ENCODE measurements at places on chromosomes 7 and 10.

DNA sequence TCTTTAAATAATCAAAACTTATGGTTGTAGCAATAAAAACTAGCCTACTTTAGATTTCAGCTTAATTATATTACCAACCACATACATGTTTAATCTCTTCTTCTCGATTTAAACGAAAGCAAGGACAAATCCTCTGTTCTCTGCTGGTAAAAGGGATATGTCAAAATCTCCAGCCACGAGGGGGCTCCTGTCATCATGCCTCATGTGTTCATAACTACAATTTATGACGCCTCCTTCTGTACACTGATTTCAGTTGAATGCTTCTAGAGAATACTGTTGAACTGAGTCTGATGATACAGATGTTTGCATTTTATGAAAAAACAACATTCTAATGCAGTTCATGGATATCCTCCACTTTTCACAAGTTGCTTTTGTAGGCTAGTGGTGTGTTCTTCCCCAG is 220.0 kb upstream of the DPP6 start:
- H3K27me3 ChIP-seq = no peaks in the 10 kb centered on the region
- no peak overlapping the region for H3K4me3 ChIP-seq
- H3K36me3 ChIP-seq = no peaks in the 10 kb centered on the region
- no peak overlapping the region for H3K27ac ChIP-seq
- no peak for DNase-seq

DNA sequence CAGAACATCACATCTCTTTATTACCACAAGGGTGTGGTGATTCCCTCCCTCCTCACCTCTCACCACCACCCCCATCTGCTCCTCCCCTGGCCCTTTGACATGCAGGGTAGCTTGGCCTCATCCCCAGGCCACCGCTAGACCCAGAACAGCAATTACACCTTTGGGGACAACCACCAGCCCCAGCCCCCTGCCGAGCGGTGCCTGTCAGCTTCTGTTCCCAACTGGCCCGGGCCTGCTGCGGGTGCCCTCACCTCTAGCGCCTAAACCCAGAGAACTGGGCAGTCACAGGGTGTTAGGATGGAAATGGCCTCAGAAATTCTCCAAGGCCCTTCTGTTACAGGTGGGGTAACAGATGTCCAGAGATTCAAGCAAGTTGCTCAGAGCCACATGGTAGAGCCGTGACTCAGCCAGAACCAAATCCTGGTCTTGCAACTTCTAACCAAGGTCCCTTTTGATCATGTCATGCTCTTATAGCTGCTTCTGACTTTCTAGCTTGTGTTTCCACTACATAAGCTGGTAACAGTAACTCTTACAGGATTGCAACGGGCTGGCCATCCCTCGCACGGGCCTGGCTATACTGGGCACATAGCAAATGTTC is 78.0 kb downstream of the PRKAG2 start:
- no peak overlapping the region for H3K27ac ChIP-seq
- no peaks in the 10 kb centered on the region for H3K27me3 ChIP-seq
- DNase-seq = no peak
- peaks cover 3% of the 10 kb centered on the region for H3K4me1 ChIP-seq

DNA sequence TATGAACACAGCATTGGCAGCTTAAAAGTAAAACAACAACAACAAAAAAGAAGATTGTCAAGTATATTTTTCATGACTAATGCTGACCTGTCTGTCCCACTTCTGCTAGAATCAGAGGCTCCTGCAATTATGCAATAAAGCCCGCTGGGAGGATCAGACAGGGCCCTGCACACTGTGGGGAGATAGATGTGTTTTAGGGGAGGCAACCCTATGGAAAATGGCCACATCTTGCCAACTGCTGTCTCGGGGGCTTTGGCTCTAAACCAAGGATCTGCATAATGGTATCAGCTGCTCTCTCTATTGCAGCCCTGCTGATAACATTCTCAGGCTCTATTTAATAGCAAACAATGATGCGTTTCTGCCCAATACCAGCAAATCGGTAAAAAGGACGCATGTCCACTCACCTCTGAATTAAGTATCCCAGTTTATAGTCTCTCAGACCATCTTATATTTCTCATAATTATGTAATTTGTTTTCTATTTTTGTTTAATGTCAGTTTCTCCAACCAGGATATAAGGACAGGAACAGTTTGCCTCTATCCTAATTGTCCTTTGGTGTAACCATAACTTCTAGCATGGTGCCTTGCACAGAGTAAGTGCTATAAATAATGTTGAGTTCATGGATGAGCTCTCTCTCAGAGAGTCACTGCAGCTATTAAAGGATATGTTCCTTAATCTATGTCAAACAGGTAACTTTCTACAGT is 15.3 kb upstream of the PRKAR2B start:
- H3K36me3 ChIP-seq = no peaks in the 10 kb centered on the region
- H3K27me3 ChIP-seq = no peaks in the 10 kb centered on the region
- H3K27ac ChIP-seq = no peak overlapping the region
- DNase-seq = no peak
- H3K4me3 ChIP-seq = no peak overlapping the region

GRCh38 chr10:124106241-124106879 is 13.0 kb upstream of the CHST15 start:
- H3K4me3 ChIP-seq = no peak overlapping the region
- H3K27ac ChIP-seq = no peak overlapping the region
- H3K4me1 ChIP-seq = no peaks in the 10 kb centered on the region
- no peak for DNase-seq

DNA sequence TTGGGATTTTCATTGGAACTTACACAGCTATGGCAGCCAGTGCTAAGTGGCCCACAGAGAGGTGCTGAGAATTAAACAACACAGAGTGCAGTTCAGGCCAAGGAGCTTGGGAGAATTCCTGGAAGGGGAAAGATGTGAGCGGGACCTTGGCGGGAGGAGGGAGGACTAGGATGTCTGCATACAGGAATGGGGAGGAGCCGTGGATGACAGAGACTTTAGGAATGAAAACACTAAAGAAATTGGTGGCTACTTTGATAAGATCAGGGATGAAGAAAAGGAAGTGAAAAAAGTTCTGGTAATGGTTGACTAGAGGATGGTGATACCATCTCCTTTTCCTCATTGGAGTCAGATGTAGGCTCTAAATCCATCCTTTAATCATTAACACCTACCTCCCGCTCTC is 234.2 kb upstream of the FZD8 start:
- H3K4me3 ChIP-seq = no peak overlapping the region
- no peak for DNase-seq
- H3K4me1 ChIP-seq = peaks cover 3% of the 10 kb centered on the region
- no peaks in the 10 kb centered on the region for H3K27me3 ChIP-seq
- no peaks in the 10 kb centered on the region for H3K36me3 ChIP-seq

GRCh38 chr10:97499561-97500296 is 1.0 kb downstream of the UBTD1 start:
- H3K27me3 ChIP-seq = peaks cover 47% of the 10 kb centered on the region
- peak overlapping the region; percentile 21 for H3K27ac ChIP-seq
- H3K4me3 ChIP-seq = peak overlapping the region; percentile 94
- H3K36me3 ChIP-seq = no peaks in the 10 kb centered on the region
- DNase-seq = no peak

DNA sequence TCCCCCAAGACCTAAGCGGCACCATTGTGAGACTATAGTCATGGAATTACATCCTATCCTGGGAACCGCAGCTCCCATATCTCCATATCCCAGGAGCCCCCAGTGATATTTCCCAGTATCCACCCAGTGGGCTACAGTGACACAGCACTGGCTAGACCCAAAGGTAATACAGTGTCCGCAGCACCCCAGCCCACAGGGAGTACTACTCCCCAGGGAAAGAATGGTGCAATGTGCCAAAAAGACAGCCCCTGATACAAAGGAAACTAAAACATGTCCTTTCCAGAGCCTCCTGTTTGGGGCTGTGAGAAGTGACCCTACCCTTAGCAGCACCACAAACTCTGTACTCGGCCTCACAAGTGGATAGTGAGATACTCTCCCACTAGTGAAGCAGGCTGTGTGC is 4.5 kb upstream of the IFIT2 start:
- DNase-seq = no peak
- no peaks in the 10 kb centered on the region for H3K27me3 ChIP-seq
- H3K4me3 ChIP-seq = no peak overlapping the region
- peaks cover 8% of the 10 kb centered on the region for H3K4me1 ChIP-seq
- no peaks in the 10 kb centered on the region for H3K36me3 ChIP-seq
- H3K27ac ChIP-seq = no peak overlapping the region

- no peak overlapping the region for H3K27ac ChIP-seq
- no peak for DNase-seq
- no peaks in the 10 kb centered on the region for H3K27me3 ChIP-seq
- H3K4me1 ChIP-seq = no peaks in the 10 kb centered on the region
These were observed 31.0 kb upstream of the GPR26 start for GRCh38 chr10:123635131-123635530.

- no peaks in the 10 kb centered on the region for H3K36me3 ChIP-seq
- H3K27ac ChIP-seq = no peak overlapping the region
- H3K27me3 ChIP-seq = peaks cover 13% of the 10 kb centered on the region
- peaks cover 16% of the 10 kb centered on the region for H3K4me1 ChIP-seq
- no peak overlapping the region for H3K4me3 ChIP-seq
These were observed 13.1 kb downstream of the STX1A start for GRCh38 chr7:73706126-73707044.

DNA sequence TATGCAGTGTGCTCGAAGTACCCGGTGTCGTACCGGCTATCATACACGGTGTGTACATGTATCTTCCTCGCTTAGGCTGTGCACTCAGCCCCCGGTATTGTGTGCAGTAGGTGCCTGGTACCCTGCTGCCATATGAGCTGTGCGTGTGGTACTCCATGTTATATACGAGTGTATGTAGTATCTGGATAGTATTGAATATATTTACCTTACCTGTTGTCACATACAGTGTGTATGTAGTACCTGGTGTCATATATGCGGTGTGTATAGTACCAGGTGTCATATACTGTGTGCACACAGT is 1.2 kb downstream of the ZMYND11 start:
- peak overlapping the region; percentile 61 for H3K27ac ChIP-seq
- no peak for DNase-seq
- H3K4me3 ChIP-seq = peak overlapping the region; percentile 68
- no peaks in the 10 kb centered on the region for H3K36me3 ChIP-seq
- H3K27me3 ChIP-seq = peaks cover 22% of the 10 kb centered on the region

DNA sequence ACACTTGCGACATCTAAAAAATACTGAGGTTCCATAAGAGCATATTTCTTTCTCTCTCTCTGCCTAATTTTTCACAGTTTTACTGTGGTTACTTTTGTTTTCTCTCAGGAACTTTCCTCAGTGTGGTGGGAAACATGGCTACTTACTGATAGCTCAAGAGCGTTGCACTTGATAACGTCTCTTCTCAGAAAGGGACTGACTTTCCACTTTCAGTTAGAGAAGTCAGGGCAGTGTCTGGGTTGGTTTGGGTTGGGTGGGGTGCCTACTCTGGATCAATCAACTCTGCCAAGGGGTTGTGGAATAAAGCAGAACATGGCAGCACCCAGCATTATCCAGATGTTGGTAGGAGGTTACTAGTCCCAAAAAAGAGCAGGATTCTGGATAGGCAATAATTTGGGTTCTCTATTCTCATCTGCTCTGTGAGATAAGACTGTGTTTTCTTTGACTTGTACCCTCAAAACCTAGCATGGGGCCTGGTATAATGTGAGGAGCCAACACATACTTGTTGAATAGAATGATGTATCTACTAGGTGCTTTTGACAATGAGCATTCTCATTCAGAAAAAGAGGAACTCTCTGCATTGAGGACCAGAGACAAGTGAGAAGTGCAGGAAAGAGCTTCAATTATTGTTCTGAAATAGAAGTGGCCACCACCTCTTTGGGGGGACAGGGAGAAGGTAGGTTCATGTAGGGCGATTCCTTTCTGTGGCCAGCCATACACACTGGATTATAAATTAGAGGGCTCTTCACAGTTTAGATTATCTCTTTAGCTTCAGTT is 315.7 kb downstream of the REEP3 start:
- DNase-seq = no peak
- no peaks in the 10 kb centered on the region for H3K27me3 ChIP-seq
- H3K4me1 ChIP-seq = no peaks in the 10 kb centered on the region
- H3K36me3 ChIP-seq = no peaks in the 10 kb centered on the region
- no peak overlapping the region for H3K4me3 ChIP-seq

GRCh38 chr10:79023240-79024162 is 45.3 kb upstream of the ZMIZ1 start:
- H3K27me3 ChIP-seq = no peaks in the 10 kb centered on the region
- no peak for DNase-seq
- peaks cover 35% of the 10 kb centered on the region for H3K4me1 ChIP-seq
- H3K36me3 ChIP-seq = no peaks in the 10 kb centered on the region

GRCh38 chr7:25310896-25311295 is 82.6 kb upstream of the NPVF start:
- H3K4me3 ChIP-seq = no peak overlapping the region
- H3K27me3 ChIP-seq = no peaks in the 10 kb centered on the region
- no peak overlapping the region for H3K27ac ChIP-seq
- H3K4me1 ChIP-seq = no peaks in the 10 kb centered on the region
- no peaks in the 10 kb centered on the region for H3K36me3 ChIP-seq
- DNase-seq = no peak

DNA sequence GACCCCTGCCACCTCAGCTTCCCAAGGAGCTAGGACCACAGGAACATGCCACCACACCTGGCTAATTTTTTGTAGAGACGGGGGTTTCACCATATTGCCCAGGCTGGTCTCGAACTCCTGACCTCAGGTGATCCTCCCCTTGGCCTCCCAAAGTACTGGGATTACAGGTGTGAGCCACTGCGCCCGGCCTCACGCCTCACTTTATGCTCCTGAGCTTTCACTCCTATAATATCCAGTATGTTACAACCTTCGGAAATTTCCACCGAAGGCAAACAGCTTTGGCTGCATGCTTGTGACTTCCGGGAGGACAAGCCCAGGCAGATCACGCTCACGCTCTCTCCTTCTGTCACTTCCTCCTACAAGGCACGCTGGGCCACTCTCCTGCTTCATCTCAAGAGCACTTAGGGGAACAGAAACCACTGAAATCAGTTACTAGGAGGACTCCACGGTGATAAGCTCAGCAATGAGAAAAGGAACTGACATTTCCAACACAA is 4.4 kb upstream of the MAD1L1 start:
- H3K4me1 ChIP-seq = peaks cover 16% of the 10 kb centered on the region
- H3K27me3 ChIP-seq = no peaks in the 10 kb centered on the region
- peaks cover 39% of the 10 kb centered on the region for H3K36me3 ChIP-seq
- H3K27ac ChIP-seq = peak overlapping the region; percentile 77
- no peak overlapping the region for H3K4me3 ChIP-seq

DNA sequence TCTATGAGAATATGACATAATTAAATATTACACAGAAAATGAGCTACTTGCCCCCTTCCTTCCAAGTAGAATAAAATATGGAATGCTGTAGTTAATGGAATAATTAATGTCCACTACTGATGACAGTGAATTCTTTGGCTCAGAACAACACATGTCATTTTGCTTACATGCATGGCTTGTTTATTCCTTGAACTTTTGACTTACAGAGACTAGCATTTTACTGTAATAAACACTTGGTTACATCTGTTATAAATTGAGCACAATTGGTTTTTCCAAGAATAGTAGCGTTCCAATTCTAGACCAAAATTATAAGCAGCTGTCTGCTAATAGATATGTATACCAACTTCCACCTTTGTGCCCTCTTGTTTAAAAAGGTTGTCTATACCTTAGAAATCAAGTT is 286.7 kb downstream of the OTUD1 start:
- no peaks in the 10 kb centered on the region for H3K27me3 ChIP-seq
- no peaks in the 10 kb centered on the region for H3K36me3 ChIP-seq

GRCh38 chr10:13018171-13018570 is 16.7 kb upstream of the CCDC3 start:
- H3K4me3 ChIP-seq = no peak overlapping the region
- H3K4me1 ChIP-seq = no peaks in the 10 kb centered on the region
- no peaks in the 10 kb centered on the region for H3K36me3 ChIP-seq
- no peak overlapping the region for H3K27ac ChIP-seq

Data from thymus (tissue), 14 donors.